ENCODE measurements at places on chromosomes 6 and 20.

- DNase-seq: no peak
Measured at GRCh38 chr6:111222341-111222740, 135.0 kb downstream of the SLC16A10 start.

- no peak for DNase-seq
Measured at GRCh38 chr6:69784595-69785377, 12.0 kb downstream of the LMBRD1 start.

- DNase-seq: no peak
Measured at GRCh38 chr6:121187833-121188200, 146.5 kb downstream of the TBC1D32 start.

GRCh38 chr6:98777762-98778161 is 56.6 kb upstream of the POU3F2 start:
- no peak for DNase-seq

DNA sequence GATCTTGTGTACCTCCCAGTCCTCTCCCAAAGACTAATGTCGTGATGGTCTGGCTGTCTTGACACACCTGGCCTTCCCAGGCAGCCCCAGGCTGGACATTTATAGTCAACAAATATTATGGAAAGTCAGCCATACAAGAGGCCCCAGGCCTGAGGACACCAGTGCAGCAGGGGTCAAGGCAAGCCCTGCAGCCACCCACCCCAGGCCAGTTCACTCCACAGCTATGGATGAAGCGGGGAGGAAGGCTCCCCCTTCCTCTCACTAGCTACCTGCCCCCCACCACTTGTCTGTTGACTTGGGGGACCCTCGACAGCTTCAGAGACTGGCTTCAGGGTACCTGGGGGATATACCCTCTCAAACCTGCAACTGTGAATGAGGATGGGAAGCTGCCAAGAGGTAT is 132.1 kb downstream of the MRPL14 start:
- no peak for DNase-seq

DNA sequence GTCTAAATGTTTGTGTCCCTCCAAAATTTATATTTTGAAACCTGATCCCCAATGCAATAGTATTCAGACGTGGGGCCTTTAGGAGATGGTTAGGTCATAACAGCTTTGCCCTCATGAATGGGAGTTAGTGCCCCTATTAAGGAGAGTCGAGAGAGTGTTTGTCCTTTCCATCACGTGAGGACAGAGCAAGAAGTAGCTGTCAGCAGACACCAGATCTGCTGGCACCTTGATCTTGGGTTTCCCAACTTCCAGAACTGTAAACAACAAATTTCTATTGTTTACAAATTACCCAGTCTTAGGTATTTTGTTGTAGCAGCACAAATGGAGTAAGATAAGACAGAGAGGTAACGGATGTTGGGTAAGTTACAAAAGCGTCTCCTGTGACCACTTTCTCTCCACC is 46.6 kb downstream of the FAM50B start:
- DNase-seq: no peak

DNA sequence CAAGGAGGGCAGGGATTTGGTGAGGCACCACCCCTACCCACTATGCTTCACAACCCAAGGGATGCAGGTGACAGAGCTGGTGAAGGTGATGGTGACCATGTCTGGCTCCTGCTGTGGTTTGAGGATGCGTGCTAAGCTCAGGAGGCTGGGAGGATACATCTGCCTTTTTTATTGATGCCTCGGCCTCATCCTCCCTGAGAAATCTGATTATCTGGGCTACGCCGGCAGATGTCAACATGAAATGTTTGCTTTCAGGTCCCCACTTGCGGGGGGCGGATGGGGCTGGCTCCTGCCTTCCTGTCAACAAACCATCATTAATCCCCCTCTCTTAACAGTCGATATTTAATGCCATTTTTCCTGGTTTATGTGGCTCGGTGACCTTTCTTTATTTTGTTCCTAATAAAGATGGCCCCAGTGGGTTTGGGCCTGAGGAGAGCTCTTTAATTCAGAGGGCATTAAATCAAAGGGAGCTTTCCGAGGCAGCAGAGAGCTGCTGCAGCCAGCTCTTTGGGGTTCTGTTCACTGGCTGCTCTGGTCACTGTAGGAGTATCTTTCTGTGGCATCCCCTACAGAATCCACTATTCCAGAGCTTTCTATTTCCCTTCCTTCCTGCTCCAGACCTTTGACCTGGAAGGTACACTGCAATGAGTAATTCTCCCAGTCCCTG is 33.5 kb upstream of the LRFN2 start:
- no peak for DNase-seq

DNA sequence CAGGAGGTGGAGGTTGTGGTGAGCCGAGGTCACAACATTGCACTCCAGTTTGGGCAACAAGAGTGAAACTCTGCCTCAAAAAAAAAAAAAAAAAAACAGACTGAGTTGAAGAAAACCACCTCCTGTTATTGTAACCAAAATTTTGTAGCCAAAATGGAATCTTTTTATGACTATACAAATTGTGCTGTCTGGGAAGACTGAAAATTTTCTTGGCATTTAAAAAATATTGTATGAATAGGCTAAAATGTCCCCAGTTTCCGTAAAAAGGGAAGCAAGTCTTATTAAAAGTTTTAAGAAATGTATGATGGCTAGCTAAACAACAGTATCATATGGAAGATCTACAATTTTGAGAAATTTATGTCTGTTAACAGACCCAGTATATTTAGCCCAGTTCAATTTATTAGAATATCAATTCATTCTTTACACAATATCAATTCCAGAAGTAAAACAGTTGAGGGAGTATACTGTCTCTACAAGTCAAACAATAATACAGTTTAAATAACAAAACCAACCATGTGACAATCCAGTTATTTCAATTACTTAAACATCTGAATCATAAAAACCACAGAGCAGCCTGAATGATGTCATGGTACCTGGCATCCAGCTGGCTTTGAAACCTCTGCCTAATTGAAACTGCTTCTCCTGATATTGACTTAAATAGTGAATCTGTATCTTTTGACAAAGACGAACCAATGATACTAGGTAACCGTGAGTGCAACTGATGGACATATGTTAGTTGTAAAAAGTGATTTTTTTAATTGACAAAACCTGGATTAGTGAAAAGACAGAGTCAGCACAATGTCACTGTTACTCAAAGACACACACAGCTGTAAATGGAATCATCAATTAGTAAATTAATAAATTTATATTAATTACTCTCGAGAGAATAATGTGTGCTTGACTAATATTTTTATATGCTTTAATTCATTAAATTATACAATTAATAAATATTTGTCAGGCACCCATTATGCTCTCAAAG is 166.6 kb upstream of the MARCKS start:
- DNase-seq: no peak

DNA sequence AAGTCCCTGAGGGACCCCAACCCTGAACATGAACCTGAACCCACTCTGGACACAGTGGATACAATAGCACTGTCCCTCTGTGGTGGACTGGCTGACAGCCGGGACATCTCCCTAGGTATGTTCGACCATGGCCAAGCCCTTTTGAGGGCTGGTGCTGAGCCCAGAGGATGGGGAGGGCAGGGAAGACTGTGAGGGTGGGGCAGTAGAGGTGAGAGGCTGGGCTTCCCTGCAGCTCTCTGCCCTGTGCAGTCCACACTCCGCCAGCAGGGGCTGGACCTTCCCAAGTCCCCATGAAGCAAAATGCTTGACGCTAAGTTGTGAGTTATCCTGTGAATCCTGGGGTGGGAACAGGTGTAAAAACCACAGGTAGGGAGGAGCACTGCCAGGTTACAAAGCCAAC is 11.5 kb downstream of the LPIN3 start:
- DNase-seq: no peak

- no peak for DNase-seq
Measured at GRCh38 chr20:48098099-48098498, 312.8 kb upstream of the SULF2 start.

DNA sequence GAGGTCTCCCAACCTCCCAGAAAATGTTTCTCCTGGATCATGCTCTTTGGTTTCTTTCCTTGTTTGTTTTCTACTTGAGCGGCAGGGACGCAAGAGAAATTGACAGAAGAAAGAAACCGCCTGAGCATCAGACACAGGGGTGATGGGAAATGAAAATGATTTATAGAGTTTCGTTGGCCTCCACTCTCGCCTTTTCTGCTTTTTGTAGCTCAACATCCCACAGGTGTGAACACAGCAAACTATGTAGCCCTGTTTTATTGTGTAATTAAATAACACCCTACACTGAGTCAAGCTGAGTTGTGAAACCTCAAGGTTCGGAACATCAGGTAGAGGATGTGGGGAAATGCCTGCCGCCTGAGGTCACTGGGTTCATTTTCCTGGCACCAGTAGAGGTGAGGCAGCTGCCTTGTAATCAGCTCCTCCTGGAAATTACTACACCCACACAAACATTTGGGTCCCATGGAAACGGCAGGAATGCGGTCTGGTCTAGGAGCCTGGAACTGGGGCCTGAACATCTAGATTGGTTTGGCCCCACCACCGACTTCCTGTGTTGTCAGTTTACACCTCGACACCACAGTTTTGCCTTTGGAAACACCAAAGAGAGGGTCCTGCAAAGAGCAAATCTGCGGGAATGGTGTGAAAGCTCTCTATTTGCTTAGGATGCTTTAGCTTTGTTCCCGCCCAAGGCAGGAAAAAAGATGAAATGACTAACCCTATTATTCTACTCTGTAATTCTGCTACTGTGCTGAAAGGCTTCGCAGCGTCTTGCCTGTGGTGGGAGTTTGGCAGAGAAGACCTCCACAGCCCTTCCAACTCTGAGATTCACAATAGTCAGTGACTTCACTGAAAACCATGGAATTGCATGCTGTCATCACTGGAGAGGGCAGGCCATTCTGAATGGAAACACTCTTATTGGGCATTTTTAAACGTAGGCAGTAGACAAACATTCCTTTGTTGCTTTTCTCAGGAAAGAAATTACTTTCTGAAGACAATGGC is 53.0 kb downstream of the ADAT2 start:
- DNase-seq: no peak

GRCh38 chr20:32830437-32830836 is 10.7 kb downstream of the MAPRE1 start:
- DNase-seq: no peak

DNA sequence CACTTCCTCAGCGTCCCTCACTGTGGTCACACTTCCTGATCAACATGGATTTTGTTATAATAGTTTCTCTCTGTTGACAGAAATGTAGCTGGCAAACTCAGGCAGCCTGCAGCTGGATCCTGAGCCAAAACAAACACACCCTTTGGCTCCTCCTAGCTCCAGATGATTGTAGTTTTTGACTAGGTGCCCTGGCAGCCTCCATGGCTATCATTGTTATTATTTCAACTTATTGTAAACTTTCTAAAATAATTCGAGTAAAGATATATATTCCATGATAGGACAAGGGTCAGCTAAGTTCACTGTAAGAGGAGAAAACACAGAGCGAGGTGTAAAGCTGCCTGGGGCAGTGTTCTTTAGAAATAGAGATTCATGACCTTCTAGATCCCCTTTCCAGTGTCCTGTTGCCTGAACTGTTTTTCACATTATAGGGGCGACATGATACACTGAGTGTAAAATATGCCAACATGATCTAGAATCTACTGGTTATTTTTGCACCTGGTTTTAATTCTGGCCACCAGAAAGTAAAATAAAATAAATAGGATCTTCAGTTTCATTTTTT is 98.2 kb upstream of the HDGFL1 start:
- no peak for DNase-seq

GRCh38 chr20:45044601-45045000 is 56.3 kb downstream of the KCNS1 start:
- DNase-seq: no peak

- DNase-seq: no peak
Measured at GRCh38 chr6:25534942-25535631, 116.9 kb upstream of the SCGN start.

DNA sequence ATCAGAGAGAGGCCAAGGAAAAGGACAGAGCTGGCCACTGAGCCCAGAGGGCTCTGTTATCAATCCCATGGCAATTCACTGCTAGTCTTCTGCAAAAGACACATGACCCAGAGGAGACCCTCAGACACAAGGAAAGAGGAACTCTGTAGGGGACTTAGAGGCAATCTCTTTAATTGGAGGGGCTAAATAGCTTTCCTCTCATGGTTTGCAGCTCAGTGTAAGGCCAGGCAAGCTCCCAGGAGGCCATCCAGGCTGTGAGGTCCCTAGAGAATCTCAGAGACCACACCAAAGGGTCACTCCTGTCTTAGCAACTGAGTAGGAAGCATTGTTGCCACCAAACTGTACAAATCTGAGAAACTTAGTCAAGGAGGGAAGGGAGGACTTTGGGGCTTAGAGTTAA is 10.0 kb upstream of the HLA-DOA start:
- DNase-seq: no peak

DNA sequence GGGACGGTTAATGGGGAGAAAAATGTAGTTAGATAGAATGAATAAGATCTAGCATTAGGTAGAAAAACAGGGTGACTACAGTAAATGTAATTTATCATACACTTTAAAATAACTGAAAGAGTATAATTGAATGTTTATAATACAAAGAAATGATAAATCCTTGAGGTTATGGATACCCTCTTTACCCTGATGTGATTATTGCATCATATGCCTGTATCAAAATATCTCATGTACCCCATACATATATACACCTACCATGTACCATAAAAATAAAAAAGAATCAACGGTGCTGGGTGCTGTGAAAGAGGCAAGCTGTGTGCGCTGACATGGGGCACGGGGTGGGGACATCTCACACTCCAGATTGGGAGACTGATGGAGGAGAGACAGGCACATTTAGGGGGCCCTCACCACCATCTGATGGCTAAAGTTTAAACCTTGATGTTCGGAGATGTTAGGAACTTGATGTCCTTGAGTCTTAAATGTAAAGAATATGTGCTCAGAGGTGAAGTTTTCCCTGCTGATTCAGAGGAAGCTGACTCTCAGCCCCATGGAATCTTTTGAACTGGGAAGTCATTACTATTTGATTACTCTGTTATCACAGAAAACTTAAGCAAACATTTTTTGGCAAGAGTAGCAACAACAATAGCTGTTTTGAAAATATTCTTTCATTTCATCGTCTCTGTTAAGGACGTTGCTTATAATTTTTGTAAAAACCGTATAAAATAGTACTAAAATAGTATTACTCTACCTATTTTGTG is 26.4 kb upstream of the RFPL4B start:
- DNase-seq: no peak

DNA sequence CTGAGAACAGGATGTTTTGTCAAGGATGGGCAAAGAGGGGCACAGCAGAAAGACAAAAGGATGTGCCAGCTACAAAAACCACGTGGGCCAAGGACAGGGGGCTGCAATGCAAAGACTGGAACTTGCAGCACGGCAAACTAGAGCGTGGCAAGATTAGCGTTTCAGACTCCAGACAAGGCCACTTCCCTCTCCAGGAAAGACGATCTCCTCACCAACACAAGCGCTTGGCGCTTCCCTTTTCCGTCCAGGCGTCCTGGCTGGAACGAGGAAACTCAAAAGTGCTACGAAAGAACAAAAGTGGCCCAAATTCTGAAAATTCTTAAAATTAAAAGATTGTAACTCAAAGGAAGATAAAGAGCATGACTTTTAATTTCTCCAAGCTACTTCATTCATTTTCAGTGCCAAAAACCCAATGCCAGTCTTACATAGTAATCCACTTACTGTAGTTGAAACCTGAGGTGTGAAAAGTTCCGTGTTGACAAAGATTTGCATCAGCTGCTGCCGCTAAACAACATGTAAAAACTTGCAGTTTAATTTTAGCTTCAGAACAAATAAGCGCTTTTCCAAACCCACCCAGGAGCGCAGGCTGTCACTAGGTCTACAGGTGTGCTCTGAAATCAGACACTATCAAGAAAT is 207.1 kb upstream of the RREB1 start:
- no peak for DNase-seq

Measured in vagina (tissue), 2 donors.